ENCODE measurements at places on chromosomes 11 and 22.

DNA sequence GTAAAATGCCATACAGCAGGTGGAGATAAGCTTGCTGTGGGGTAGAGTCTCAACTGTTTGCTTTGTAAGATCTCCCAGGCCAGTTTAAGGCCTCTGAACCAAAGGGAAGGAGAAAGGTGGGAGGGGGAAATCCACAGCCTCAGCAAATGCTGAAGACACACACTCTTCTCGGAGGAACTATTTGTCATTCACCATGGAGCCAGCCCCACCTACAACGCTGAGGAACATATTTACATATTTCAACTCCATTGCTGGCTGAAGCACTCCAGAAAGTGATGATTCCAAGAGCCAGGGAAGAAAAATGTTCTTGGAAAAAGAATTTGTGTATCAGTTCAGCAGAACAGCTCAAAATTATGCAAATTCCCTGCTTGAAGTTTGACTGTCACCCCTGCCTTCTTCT lies 6.5 kb downstream of the TENM4 start:
- no peak for DNase-seq

DNA sequence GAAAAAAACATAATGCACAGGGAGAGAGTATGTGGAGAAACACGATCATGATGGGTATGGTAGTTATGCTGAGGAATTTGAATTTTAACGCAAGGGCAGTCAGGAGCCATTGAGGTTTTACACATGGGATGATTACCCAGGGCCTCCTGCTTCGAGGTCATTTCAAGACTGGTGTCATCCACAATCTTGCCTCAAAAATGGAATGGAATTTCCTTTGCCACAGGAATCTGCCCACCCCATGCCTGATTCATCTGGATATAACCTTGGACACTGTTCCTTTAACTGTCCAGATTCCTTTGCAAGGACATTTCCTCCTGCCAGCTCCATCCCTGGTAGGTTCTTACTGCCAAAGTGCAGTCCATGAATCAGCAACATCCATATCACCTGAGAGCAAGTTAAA lies 655.9 kb upstream of the TENM4 start:
- no peak for DNase-seq

DNA sequence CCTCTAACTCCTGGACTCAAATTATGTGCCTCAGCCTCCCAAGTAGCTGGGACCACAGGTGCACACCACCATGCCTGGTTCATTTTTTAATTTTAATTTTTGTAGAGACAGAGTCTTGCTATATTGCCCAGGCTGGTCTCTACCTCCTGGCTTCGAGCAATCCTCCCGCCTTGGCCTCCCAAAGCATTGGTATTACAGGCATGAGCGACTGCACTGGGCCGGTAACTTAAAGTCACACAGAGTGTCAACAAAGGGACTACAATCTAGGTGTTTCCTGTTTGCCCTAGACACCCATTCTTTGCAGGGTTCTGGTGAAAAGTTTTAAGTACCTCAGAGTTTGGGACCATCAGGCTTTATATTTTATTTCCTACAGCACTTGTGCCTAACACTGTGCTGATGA lies 8.4 kb downstream of the UVRAG start:
- DNase-seq, result no peak

GRCh38 chr22:36544107-36544620 lies 15.2 kb upstream of the EIF3D start:
- DNase-seq, result no peak

DNA sequence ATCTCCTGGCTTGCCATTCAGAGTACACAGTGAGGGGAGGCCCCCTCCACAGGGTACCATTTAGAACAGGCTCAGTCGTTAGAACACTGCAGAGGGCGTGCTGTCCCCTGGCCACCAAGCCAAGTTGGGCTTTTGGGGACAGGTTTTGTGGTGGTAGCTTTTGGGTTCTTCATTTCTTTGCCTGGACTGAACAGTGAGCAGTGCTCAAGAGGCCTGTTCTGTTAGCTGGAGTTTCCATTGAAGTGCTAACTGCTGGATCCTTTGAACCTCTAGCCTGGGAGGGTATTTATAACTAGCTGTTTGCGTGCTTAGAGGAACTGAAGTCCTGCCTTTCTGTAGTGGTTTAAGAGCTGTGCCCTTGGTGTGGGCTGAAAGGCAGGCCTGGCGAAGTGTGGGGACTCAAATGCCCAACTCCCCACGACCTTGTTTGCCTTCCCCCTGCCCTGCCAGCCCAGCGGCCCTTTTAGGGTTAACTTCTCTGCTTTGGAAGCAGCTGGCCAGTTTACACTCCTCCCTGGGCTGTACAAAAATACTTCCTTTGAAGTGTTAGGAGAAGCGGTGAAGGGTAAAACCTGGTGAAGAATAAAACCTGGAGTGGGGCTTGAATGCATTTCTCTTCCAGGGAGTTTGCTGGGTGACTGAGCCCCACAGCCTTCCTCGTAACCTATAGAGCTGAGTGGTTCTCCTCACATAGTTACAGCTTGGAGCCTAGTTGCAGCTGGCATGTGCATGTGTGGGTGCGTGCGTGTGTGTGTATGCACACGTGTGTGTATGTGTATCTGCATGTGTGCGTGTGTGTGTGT lies 34.6 kb downstream of the ZNRF3 start:
- DNase-seq, result no peak

- DNase-seq, result no peak
Measured at GRCh38 chr11:35157814-35158700, 19.1 kb downstream of the CD44 start.

DNA sequence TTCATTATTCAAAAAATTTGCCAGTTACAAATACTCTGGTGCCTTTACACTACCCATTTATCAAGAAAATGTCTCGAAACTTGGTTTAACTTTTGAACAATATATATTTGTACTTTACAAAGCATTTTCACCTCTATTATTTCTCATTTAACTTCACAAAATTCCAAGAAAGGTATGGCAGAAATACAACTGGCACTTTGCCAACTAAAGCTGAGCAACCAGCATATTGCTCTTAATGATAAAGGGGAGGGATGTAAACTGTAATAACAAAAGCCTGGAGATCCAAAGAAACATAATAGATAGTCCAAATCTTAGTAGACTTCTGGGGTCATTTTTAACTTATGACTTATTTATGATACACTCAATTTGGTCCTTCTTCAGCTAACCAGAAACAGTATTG lies 7.7 kb downstream of the PITPNB start:
- DNase-seq, result no peak

DNA sequence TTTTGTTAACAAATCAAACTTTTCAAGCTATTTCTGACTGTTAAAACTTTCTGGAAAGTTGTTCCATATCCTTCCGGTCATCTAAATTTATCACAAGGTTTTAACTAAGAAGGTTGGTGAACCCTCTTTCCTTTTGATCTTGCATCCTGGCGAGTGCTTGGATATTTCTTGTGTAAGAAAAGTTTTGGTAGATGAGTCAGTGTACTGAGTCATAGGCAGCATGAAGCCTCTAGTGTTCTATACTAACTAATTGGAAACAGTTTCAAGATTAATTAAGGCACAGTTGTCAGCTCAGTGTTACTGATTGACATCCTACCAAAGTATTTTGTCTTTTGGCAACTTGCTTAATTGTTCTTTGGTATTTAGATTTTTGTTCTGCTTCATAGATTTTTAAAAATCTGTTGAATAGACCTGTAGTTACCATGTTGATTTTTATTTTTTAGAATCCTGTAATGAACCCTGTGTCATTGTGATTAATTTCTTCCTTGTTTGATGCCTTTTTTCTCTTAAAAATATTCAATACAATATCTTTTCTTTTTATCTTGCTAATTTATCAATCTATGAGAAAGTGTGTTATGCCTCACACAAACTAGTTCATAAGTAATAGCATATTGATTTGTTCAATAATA lies 38.0 kb downstream of the METTL15 start:
- no peak for DNase-seq

DNA sequence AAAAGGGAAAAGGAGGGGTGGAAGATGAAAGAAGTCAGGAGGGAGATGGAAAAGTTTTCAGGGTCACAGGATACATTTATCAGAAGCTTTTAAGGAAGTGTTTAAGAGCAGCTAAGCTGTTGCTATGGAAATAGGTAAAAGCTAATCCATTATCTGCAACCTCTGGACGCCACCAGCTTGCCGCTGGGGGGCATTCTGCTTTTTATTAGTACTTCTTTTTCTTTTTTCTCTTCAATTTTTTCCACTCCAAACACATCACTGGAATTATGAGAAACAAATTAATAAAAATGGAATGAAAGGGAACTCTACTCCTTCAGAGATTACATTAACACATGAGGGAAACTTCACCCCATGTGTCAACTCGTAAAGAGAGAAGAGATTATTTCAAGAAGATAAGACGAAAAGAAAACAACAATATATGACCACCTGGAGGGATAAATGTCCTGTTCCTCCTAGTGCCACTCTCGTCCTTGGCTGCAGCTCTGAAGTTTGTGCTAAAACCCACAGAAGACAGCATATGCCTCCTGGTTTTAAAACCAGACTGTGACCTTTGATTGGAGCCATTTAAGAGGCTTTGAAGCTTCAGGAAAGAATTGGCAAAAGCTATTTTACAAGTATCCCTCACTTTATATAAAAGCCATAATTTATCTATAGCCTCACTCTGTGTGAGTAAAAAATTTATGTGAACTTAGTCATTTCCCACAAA lies 972.8 kb downstream of the OPCML start:
- DNase-seq, result no peak

DNA sequence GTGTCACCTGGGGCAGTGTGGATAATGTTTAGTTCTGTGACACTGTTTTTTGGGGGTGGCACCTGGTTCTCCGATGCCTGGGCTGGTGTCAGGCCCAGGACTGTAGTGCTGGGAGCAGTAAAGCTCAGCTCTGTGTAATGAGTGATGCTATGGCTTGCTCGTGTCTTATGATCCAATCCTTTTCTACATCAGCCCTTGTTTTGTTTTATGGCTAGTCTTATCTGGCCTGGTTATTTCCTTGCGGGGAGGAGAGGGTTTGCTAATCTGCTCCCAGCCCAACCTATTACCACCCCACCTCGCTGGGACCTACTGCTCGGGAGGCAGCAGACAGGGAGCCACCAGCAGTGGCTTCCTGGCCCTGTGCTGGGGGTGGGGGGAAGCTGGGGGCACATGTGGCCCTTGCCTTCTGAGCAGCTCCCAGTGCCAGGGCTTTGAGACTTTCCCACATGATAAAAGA lies 35.0 kb upstream of the TPBGL start:
- DNase-seq, result no peak

DNA sequence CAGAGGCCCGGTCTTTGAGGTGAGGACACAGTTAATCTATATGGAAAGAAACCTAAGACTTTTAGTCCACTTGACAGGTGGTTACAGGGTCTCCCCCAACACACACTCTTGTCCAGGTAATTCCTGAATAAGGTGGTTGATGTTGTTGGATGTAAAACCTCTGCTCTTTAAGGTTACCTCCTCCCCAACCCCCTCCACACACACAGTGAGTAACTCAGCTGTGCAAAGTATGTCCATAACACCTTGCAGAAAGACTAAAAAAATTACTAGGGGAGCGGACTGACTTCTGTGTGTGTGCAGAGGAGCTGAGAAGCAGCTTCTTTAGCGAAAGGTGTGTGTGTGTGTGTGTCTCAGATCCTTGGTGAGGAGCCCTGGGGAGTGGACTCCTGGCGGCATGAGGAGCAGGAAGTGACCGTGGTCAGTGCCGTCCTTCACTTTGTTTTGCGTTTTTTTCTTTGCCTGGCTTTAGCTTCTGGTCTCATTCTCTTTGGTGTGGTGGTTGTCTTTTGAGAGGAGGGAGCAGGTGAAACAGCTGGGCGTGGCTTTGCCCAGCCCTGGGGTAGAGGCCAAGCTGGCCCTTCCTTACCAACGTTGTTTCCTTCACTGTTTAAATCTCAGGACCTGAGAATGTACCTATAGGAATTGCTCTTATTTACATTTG lies 1.7 kb downstream of the ZBED4 start:
- DNase-seq, result no peak

GRCh38 chr22:31790240-31790639 lies 36.4 kb downstream of the DEPDC5 start:
- DNase-seq, result no peak

GRCh38 chr22:35534091-35534490 lies 6.5 kb upstream of the RASD2 start:
- no peak for DNase-seq

DNA sequence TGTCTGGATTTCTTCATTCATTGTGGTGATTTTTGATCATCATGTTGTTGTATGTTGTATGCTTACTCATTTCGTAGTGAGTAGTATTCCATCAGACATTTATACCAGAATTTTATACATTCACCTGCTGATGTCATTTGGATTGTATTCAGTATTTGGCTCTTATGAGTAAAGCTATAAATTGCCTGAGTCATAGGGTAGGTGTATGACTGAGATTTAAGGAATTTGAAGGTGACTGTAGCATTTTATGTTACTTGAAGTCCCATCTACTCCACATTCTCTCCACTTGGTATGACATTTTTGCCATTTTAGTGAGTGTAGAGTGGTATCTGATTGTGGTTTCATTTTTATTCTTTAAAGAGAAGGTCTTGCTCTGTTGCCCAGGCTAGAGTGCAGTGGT lies 548.2 kb downstream of the TBC1D22A start:
- DNase-seq, result no peak

- no peak for DNase-seq
Measured at GRCh38 chr11:28071305-28071704, 36.7 kb downstream of the KIF18A start.

DNA sequence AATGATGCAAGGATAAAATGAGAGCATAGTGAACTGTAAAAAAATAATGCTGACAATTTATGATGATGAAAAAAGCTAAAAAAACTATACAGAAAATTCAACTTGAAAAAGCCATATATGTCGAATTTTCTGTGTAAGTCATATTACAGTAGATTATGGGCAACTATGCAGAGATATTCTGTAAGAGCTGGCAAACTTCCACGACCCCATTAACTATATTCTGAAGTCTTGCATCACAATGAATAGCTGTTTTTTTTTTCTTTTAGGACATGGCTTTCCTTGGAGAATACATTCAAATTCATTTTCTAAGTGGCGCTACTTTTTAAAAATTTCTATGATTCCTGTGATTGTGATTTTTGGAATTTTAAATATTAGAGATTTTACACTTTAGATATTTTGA lies 18.4 kb downstream of the PSMD13 start:
- DNase-seq, result no peak

GRCh38 chr11:3831378-3832239 lies 9.2 kb downstream of the RHOG start:
- DNase-seq, result peak; percentile 29

DNA sequence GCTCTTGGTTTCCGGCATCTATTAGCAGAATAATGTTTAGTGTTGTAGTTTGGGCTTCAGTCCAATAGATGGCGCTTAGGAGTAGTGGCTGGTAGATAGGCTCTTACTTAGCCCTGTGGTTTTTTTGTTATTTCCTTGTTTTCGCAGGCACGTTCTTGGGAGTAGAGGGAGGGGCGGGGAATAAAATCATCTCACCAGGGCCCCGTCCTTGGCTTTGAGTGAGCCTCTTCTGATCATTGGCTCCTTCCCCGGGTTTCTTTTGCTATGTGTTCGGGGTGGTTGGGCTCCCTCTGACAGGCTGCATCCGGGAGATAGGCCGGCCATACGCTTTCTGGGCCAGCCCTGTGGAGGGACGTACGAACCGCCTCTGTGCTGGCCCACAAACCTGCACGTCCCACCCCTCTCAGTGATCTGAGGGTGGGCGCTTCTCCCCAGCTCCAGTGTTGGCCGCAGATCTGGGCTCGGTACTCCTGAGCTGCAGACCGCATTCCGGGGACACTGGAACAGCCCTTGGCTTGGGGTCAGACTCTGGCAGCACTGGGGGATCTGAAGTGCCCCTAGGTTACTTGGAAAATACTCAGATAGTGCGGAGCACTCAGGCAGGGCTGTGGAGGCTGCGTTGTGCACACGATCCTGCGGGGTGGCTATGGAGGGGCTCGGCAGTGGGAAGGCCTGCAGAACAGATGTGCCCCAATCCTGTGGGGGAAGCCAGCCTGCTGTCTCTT lies 217.0 kb downstream of the DYNC2H1 start:
- no peak for DNase-seq
